HFFc6 (cell line): ENCODE measurements at places on chromosomes 3 and 15. TPM values are rescaled to one million over a fixed set of nuclear protein-coding genes. Genes with fewer than 3 reads are reported as not detected.

- no peak for DNase-seq
Measured at GRCh38 chr15:62059108-62059815, 985 bp downstream of the VPS13C start.

DNA sequence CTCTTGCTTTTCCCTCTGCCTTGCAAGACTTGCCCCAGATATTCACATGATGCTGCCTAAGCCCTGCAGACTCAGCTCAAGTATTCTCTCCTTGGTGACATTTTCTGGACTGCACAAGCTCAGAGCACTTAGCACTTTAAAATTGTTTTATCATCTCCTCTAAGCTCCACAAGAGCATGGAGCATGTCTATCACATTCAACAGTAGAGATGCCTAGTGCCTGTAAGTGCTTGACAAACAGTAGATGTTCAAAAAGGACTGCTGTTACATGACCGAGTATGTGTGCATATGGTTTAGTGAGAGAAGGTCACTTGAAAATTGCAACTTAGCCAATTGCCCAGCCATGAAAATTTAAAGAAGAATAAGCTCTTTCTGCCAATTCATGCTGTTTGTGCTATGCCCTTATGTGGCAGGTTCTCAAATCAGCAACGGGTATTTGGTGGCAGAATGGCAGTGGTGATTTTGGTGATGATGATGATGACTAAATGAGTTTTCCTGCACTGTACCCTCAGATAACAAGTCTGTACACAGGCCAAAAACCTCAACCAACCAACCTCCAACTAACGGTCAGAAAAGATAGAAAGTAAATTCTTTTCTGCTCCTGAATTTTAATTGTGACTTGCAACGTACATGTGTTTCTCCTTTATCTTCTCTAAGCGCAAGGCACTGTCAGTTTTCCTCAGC, 647.2 kb upstream of the UBE2E2 start:
- no peak for DNase-seq

Gene DISP2
- 0.03 and 0.13 TPM in 2 replicates for total RNA-seq

GRCh38 chr3:50862221-50862620, 187.5 kb downstream of the DOCK3 start:
- DNase-seq: no peak
